Activated naive CD4-positive, alpha-beta T cell treated with anti-CD3 and anti-CD28 coated beads, Interleukin-2, amount 10 ng/mL, durations not matched to agents 5 hours and 36 hours (primary cell): ENCODE measurements at places on chromosomes 7 and 10. TPM values are rescaled to one million over a fixed set of nuclear protein-coding genes. Genes with fewer than 3 reads are reported as not detected.

Gene FAM185A
- total RNA-seq: 8.5 TPM

Gene ACBD7
- total RNA-seq: 4.4 TPM

Gene LRRD1
- not detected for total RNA-seq

Gene NUTM2D
- total RNA-seq: 2.6 TPM

Gene PHKG1
- 1.9 TPM for total RNA-seq

Gene ANK3
- 32.5 TPM for total RNA-seq

Gene IFIT2
- total RNA-seq: 3.9 TPM

Gene OR2A7
- total RNA-seq: 3.7 TPM

Gene EPHA1
- total RNA-seq: 13.4 TPM

Gene CCDC146
- total RNA-seq: 5.4 TPM

Gene SPDYE18
- 0.77 TPM for total RNA-seq

Gene C10orf62
- not detected for total RNA-seq

Gene ABCB4
- total RNA-seq: not detected

Gene CYP26A1
- not detected for total RNA-seq

Gene TUBB8
- not detected for total RNA-seq

Gene MYH16
- not detected for total RNA-seq

Gene BLNK
- not detected for total RNA-seq

Gene NME8
- not detected for total RNA-seq

Gene C7orf57
- total RNA-seq: 0.28 TPM

Gene ZNF777
- total RNA-seq: 13.9 TPM

Gene MCM10
- 30.4 TPM for total RNA-seq

Gene PDE6C
- total RNA-seq: not detected

Gene EMX2
- total RNA-seq: not detected

Gene PSD
- total RNA-seq: 2.0 TPM

Gene DNTT
- not detected for total RNA-seq

Gene ADRA2A
- total RNA-seq: not detected

Gene DNAH11
- total RNA-seq: 3.0 TPM

Gene REEP3
- total RNA-seq: 17.2 TPM

Gene RET
- total RNA-seq: 0.22 TPM

Gene OPN1SW
- not detected for total RNA-seq

Gene CHN2
- total RNA-seq: 6.3 TPM

Gene VPS50
- 27.0 TPM for total RNA-seq

Gene DNAJC1
- 28.1 TPM for total RNA-seq

Gene NIPSNAP2
- 32.7 TPM for total RNA-seq

Gene VSTM2A
- not detected for total RNA-seq

Gene SORBS1
- 0.77 TPM for total RNA-seq

Gene ASB10
- total RNA-seq: not detected

Gene TMEM270
- total RNA-seq: not detected

Gene TWIST1
- 0.14 TPM for total RNA-seq

Gene SYT15
- total RNA-seq: 0.75 TPM

Gene SLC16A9
- 0.05 TPM for total RNA-seq

Gene TSPAN15
- total RNA-seq: 10.7 TPM

Gene COG5
- 37.3 TPM for total RNA-seq

Gene CTAGE4
- total RNA-seq: 4.5 TPM

Gene CTAGE6
- 1.8 TPM for total RNA-seq

Gene JCAD
- total RNA-seq: 0.35 TPM

Gene WEE2
- not detected for total RNA-seq

Gene KLF14
- total RNA-seq: not detected

Gene MAT1A
- not detected for total RNA-seq

Gene TECPR1
- total RNA-seq: 111 TPM

Gene CALML3
- total RNA-seq: not detected

Gene CYP2C19
- not detected for total RNA-seq

Gene NACAD
- total RNA-seq: not detected

Gene ICA1
- total RNA-seq: 2.6 TPM
